Stimulated activated CD8-positive, alpha-beta memory T cell treated with anti-CD3 and anti-CD28 coated beads, Interleukin-4, amount 100 ng/mL, for 4 hours (primary cell): ENCODE measurements at places on chromosomes 4 and X.

GRCh38 chrX:66633541-66633940, 5.3 kb downstream of the EDA2R start:
- no peak for DNase-seq

DNA sequence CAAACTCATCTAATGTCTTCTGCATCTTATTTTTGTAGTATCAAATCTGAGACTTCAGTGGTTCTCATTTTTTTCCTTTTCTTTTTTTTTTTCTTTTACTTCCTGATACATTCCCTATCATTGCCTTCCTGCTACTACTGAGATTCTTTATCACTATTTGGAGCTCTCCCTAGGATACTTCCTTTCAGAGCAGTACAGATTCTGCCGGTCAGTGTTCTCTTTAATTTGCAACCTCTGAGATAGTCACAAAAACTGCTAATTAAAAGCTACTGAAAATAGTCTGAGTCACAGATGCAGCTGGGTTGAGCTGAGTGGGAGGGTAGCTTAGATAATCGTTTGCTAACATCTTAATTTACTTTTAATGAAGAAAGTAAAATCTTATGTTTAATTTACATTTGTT, 1279.7 kb downstream of the ARAP2 start:
- no peak for DNase-seq

DNA sequence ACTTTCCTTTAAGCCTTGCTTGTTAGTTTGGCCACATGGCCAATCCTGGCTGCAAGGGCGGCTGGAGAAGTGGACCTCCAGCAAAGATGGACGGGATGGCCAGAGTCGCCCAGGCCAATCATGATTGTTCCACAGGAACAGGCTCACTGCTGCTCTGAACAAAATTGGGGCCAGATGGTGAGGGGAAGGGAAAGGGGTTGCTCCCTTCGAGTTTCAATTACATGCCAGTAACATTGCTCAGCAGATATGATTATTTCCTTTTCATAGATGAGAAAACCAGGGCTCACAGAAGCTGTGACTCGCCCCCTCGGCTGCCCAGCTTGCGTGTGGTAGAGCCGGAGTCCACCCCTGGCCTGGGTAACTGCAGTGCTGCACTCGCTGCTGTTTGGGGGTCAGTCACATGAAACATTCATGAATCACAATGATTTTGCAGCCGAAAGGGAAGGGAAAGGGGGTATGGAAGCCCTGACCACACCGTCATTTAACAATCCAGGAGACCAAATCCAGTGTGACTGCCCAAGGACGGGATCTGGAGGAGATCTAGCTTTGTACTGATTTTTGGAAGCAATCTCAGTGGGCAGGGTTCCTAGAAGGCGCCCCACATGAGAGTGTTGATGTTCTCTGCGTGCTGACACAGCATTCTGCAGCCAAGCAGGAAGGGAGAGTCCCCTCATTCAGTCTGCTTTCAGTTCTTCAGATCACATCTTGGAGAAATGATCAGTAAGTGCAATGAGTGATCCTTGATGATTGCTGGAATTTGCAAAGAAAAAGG, 77.3 kb upstream of the MSX1 start:
- no peak for DNase-seq

- no peak for DNase-seq
Measured at GRCh38 chr4:52931243-52931642, 69.1 kb downstream of the RASL11B start.

GRCh38 chr4:7325541-7325940, 109.2 kb downstream of the PSAPL1 start:
- no peak for DNase-seq

DNA sequence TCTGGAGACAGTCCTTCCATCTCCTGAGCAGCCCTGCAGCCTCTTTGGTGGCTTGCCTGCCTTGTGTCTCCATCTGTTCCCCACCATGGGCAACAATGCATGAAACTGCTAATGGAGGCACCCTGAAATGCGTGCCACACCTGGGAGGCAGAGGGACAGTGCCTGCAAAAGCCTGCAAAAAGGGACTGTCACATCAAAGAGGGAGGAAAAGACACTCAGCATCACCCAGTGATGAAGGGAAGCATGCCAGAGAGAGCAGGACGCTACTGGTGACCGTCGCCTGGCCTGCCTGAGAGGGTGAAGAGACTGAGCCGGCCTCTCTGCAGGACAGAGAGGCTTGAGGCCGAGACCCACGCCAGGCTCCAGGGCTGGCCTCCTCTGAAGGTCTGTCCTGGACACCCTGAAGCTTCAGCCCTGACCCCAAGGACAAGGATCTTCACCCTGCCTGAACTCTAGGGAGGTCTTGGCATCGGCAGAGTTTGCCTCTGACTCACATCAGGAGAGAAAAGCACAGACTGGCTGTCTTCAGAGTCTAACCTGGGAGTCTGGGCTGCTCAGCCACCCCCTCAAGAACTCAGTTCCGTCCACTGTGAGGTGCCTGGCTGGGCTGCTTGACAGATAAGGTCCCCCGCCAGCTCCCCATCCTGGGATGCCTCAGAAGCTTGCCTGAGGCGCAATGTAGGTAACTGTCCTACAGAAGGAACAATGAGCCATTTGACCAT, 8.1 kb downstream of the ACSL1 start:
- no peak for DNase-seq

DNA sequence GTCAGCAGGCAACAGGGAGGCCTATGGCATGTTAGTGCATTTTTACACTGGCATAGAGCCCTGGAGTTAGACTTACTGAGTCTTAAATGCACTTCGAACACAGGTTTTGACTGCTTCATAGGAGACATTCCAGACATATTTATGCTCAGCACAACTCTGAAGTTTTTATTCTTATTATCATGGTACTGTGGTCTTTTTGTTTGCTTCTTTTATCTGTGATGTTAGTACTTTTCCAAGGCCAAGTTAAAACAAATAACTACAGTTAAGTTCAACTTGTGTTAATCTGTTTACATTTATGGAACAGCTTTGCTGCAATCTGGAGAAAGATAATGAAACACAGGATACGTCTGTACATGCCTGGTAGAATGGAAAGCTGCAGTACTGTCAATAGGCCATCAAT, 76.5 kb downstream of the COL4A5 start:
- no peak for DNase-seq

GRCh38 chr4:173135241-173135847, 33.3 kb upstream of the GALNT7 start:
- no peak for DNase-seq

DNA sequence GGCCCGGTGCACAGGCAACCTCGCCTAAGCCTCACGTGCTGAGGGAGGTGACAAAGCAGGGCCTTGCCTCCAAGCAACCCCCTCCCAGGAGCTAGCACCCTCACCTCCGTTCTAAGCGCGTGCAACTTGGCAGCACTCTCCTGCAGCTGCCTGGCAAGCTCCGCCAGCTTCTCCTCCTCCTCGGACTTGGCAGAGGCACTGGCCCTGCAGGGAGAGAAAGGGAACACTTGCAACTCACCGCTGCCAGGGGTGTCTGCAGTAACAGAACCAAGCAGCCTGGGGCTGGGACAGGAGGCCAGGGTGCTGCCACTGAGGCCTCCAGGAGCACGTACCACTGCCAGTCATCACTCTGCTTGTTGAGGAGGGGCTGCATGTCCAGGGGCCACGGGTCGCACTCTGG, 10.3 kb upstream of the TREX2 start:
- DNase-seq, result no peak

DNA sequence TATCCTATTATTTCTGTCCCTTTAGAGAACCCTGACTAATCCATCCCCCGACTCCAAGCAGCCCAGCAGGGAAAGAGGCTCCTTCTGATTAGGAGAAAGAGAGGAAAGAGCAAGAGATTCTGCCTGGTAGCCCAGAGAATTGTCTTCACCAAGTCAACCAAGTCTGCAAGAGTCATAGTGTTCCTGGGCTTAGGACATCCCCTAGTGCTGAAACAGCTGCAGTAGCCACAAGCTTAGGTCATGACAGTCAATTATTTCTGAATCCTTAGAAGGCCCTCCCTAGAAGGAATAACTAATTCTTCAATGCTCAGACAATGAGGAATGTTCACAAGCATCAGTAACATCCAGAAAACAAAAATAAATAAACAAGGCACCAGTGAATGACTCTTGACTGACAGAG, 480.3 kb upstream of the GRIA3 start:
- DNase-seq, result no peak

- no peak for DNase-seq
Measured at GRCh38 chr4:71430609-71431008, 91.8 kb downstream of the SLC4A4 start.

DNA sequence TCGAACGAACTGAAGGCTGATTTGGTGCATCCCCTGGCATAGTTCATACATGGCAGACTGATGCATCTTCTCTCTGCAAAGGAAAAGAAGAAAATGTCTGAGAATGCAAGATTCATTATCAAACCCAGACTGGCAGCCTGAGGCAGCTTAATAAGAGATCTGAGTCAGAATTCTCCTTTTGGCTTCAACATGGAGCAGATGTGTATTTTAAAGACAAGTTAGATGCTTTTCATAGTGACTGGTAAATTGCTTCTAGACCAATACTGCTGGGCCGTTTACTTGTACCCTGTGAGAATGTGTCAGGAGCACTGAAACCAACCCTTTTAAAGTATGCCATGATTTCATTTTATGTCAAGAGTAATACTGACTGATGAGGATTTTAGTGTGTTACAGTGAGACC, 322.0 kb downstream of the NR3C2 start:
- DNase-seq, result no peak

DNA sequence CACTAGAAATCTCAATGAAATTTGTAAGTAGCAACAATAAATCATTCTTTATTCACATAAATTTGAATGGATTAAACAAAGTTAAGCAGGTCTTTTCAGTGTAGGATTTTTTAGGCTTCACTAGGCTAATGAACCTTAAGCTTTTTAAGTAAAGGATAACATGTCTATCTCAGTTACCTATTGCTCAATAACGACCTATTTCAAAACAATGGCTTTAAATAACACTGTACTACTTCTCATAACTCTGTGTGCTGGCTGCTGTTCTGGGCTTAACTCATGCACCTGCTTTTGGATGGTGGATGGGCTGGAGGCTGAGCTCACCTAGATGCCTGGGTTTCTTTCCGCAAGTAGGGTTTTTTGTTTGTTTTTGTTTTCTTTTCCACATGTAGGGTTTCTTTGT, 495.0 kb upstream of the SLIT2 start:
- no peak for DNase-seq

- DNase-seq, result no peak
Measured at GRCh38 chr4:127103681-127104115, 529.1 kb upstream of the INTU start.

- no peak for DNase-seq
Measured at GRCh38 chrX:15598026-15598425, 2.7 kb downstream of the ACE2 start.

GRCh38 chr4:82423245-82424054, 6.8 kb downstream of the HNRNPDL start:
- DNase-seq, result no peak

GRCh38 chr4:76614589-76614988, 179.6 kb downstream of the SHROOM3 start:
- no peak for DNase-seq

DNA sequence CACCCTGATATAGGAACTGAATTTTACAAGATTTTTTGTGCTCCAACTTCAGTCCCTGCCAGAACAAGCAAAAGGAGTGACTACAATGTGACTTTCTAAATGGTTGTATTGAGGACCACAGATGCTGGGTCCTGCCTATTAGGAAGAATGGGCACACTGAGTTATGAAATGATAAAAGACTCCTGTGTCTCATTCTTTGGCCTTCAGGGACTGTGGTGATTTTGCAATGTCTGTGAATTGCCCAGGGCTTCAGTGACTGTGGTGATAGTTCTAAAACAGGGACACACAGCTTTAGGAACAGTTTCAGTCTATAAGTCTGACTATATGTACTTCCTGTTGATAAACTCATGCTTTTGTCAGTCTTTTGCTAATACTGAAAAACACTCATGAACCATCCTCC, 210.2 kb downstream of the DMD start:
- DNase-seq, result no peak

DNA sequence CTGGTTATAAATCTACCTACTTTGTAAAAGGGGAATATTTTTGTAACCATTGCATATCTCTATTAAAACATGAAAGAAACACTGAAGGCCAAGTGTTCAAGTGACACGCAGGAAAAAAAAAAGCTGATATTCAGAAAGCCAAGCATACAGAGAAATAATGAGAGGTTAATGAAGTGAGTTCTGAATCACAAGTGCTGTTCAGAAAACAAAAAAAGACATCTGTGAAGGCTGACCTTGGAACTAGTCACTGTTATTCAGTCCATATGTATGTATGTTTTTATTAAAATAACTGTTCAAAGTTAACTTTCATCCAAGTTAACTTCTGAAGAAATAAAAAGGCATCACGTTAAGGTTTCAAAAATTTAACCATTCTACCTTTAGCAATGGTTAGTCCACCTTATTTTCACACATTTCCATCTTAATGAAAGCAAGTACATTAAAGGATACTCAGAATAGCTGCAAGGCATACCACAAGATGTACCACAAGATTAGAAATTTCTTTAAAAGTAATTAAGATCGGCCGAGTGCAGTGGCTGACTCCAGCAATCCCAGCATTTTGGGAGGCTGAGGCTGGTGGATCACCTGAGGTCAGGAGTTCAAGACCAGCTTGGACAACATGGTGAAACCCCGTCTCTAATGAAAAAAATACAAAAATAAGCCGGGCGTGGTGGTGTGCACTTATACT, 31.4 kb downstream of the SH3RF1 start:
- no peak for DNase-seq

DNA sequence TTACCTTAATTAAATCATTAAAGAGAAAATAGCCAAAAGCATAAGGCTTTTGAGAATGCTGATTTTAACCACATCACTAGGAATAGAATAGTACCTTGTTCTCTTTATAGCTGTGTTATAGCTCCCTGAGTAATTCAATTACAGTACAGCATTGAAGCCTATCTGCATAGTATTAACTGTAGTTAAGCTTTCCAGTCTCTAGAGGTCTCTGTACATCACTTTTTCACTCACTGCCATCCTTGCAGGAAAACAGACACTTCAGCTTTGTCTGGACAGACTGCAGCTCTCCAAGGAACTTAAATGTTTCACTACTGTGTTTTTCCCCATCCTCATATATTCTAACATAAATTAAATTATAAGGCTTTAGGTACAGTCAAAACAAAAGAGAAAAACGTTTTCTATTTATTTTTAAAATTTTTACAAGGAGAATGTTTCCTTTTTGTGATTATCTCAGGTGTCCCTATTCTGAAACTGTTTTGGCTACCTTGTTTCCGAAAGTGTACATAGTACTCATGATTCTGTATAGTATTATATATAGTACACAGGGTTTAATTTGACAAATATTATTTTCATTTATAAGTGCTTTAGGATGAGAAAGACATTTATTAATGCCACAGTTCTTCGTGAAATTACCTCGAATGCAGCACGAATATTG, 407.9 kb downstream of the PCDH18 start:
- DNase-seq, result no peak

DNA sequence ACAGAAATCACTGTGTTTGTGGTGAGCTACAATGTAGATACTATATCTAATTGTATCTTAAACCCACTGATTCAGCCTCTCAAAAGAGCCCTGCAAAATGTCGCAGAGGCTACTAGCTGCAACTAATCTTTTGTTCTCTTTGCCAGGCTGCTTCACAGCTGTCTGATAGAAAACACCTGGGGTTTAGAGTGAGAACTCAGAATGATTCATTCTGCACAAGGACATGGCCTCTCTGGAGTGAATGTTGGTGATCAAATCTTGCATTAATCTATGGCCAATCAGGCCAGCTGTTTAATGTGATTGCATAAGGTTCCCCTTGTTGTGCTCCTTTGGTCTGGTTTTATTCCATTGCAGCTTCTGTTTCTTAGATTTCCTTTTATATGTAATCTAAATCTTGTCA, 100.3 kb downstream of the EMCN start:
- DNase-seq, result no peak
